ENCODE measurements at places on chromosomes 5 and 9.

- DNase-seq: no peak
Measured at GRCh38 chr5:173196133-173196952, 38.7 kb downstream of the NKX2-5 start.

GRCh38 chr5:131019601-131020315, 145.3 kb downstream of the HINT1 start:
- no peak for DNase-seq

DNA sequence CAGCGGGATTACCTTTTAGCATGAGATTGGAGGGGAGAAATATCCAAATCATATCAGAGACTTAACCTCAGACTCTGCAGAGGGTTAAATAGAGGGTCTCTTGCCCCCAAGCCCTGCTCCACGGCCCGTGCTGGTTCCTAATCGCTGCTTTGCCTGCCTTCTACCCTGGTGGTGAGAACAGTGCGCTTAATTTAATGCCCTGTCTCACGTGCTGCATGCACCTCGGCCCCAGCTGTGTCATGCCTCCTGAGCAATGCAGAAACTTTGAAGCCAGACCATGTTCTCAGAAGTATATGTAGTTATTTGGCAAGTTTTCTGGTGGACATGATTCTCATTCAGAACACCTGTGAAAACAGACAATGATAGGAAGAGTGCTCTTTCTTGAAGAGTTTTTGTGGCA, 1.4 kb downstream of the OTULIN start:
- no peak for DNase-seq

- no peak for DNase-seq
Measured at GRCh38 chr5:10622810-10623209, 58.9 kb downstream of the ANKRD33B start.

DNA sequence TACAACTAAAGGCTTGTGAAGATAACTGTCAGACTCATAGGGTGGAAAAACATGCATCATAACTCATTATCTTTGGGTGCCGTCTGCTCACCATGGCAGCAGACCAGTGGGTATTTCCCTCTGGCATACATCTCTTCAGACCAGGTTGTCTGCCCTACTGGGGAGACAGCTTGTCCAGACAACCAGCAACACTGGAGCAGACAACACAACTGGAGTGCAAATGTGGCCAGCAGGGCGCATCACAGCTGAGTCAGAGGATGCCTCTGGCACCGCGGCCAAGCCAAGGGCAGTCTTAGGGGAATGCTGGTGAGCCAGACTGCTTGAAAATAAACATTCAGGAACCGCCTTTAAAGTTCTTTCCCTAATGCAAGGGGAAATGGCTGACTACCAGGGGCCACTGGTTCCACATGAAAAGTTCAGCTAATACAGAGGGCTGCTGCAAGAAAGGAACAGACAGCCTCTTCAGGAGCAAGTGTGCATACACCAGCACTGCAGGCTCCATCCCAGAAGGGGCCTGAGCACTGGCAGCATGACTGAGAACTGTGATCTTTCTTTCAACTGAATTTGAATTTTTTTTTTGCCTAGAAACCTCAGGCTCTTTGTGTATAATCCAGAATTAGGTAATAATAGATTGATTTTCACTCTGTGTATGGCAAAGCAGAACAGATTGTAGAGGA, 77.3 kb downstream of the MAMDC2 start:
- peak; percentile 85 for DNase-seq

DNA sequence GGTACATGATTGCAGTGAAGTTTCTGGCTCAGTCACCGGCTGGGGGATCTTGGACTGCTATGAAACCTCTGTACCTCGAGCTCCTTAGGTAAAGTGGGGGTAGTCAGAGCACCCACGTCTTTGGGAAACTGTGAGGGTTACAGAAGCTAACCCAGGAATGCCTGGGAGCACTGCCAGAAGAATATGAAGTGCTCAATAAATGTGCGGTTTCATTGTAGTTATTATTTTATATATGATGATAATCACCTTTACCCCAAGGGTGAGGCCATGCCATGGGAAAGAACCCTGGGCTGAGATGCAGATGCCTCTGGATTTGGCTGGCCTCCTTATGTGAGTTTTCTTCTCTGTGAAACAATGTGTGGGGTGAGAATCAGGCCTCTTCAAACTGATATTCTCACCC, 3.7 kb downstream of the NPR3 start:
- no peak for DNase-seq

DNA sequence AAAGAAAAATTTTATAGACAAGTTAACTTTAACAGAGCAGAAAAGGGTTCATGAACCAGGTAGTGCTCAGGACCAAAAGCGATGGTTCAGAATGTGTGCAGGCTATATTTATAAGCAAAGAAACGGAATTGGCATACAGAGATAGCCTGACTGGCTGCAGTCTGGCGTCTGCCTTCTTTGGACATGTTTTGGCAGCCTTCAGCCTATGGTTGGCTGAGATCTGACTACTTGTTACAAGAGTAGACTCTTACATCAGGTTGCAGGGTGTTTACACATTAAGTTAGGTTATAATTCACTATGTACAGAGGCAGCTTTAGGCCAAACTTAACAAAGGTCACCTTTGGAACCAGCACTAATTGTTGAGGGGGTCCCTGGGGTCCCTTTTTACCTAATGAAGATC, 7.0 kb downstream of the NOP16 start:
- DNase-seq: no peak

DNA sequence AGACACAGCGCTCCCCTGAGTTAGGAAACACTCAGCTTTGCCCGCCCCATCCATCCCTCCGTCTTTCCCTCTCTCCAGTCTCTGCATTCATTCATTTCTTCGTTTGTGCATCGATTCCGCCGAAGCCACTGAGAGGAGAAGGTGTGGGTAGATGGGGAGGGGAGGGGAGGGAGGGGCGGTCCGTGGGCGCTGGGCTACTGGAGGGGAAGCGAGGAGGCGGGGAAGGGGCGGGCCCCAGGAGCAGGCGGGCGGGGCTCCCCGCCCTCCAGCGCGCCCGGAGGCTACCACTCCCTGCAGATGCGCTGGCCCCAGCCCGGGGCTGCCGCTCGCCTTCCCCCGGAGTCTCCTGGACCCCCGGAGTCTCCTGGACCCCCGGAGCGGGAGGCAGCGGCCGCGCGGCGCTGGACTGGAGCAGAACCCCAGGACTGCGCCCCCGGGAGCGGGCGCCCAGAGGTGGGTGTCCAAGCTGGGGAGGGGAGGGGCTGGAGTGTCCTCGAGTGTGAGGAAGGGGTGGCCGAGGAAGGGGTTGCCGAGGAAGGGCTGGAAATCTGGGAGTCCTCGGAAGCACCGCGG, 159.5 kb downstream of the C9orf152 start:
- DNase-seq: no peak

DNA sequence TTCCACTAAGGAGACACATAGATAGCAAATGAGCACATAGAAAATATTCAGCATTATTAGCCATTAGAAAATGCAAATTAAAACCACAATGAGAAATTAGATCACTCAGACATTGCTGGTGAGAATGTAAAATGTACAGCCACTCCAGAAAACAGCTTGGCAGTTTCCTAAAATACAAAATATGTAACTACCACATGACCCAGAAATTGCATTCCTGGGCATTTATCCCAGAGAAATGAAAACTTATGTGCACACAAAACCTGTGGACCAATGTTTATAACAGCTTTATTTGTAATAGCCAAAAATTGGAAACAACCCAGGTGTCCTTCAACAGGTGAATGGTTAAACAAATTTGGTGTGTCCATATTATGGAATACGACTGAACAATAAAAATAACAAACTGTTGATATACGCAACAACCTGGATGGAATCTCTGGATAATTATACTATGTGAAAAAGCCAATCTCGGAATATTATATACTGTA, 34.8 kb upstream of the SHC3 start:
- no peak for DNase-seq
